ENCODE measurements at places on chromosomes 5 and 9. TPM values are rescaled to one million over a fixed set of nuclear protein-coding genes. Genes with fewer than 3 reads are reported as not detected.

DNA sequence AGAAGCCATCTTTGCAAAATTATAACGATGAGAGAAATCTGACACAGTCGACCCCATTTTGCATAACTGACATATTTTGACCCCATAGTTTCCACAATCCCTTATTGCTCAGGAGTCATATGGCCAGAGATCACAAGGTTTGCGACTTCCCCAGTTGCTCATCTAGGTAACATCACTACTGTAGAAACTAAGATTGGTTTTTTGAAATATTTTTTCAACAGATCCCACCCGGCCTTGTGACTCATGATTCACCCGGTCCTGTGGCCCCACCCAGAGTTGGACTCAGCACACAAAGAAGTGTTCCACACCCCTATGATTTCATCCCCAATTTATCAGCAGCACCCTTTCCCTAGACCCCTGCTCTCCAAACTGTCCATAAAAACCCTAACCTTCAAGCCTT is 50.2 kb downstream of the TIMD4 start:
- H3K27me3 ChIP-seq: no peaks in the 10 kb centered on the region
- H3K4me1 ChIP-seq: peaks cover 24% of the 10 kb centered on the region
- H3K27ac ChIP-seq: peak overlapping the region; percentile 65
- no peaks in the 10 kb centered on the region for H3K36me3 ChIP-seq
- no peak for DNase-seq
- peak overlapping the region; percentile 14 for H3K4me3 ChIP-seq

DNA sequence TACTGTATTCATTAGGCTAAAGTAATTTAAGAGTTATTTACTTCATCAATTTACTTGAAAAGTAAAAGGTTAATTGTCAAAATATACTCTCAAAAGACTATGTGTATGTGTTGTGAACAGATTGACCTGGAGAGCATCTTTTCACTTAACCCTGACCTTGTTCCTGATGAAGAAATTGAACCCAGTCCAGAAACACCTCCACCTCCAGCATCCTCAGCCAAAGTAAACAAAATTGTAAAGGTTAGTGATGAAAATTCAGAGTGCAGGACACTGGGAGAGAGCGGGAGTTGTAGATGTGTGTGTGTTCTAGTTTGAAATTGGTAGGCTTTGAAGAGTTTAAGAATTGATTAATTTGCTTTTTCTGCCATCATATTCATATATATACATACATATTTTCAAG is 41.9 kb downstream of the KIF2A start:
- H3K27ac ChIP-seq: peak overlapping the region; percentile 43
- no peaks in the 10 kb centered on the region for H3K27me3 ChIP-seq
- H3K4me1 ChIP-seq: peaks cover 9% of the 10 kb centered on the region
- peaks cover 39% of the 10 kb centered on the region for H3K36me3 ChIP-seq
- DNase-seq: no peak

GRCh38 chr9:37174247-37174646 is 53.9 kb downstream of the ZCCHC7 start:
- DNase-seq: no peak
- H3K27ac ChIP-seq: no peak overlapping the region
- no peaks in the 10 kb centered on the region for H3K27me3 ChIP-seq
- H3K36me3 ChIP-seq: no peaks in the 10 kb centered on the region

- H3K27ac ChIP-seq: no peak overlapping the region
- no peaks in the 10 kb centered on the region for H3K36me3 ChIP-seq
- H3K27me3 ChIP-seq: no peaks in the 10 kb centered on the region
Observed at GRCh38 chr5:72284559-72285423, 35.2 kb downstream of the MRPS27 start.

DNA sequence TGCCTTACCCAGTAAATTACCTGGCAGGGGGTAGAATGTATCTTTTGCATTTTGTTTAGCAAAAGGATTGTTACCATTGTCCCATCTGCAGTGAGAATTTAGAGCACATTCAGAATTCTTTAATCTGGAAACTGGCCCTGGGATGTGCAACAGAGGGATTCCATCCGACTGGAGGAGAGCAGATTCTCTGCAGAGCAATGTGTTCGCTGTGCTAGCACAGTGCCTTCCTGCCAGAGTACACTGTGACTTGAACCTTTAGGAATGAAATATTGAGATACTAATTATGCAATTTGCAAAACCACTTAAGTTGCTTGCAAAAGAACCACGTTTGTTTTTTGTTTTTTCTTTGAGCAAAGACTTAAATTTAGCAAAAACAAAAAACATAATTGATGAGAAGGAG is 22.5 kb upstream of the DMRT1 start:
- H3K27ac ChIP-seq: no peak overlapping the region
- no peaks in the 10 kb centered on the region for H3K4me1 ChIP-seq
- no peaks in the 10 kb centered on the region for H3K27me3 ChIP-seq
- H3K36me3 ChIP-seq: no peaks in the 10 kb centered on the region
- H3K4me3 ChIP-seq: no peak overlapping the region

DNA sequence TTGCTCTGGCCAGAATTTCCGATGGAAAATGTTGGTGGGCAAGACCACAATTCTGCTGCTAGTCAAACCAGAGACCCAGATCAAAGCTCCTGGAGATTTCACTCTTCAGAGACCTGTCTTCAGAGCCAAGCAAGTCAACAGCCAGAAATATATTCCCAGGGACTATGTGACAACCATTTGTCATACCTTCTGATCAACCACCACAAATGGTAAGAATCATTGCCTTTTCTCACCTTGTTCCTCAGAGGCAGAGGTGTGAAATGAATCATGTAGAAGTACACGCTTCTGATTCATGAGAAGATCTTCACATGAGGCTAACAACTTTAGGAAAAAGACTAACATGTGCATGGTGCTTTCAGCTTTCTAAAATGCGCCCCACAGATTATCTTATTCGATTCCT is 53.5 kb downstream of the SUSD1 start:
- no peaks in the 10 kb centered on the region for H3K27me3 ChIP-seq

- no peaks in the 10 kb centered on the region for H3K27me3 ChIP-seq
- H3K36me3 ChIP-seq: no peaks in the 10 kb centered on the region
- peaks cover 5% of the 10 kb centered on the region for H3K4me1 ChIP-seq
- H3K4me3 ChIP-seq: no peak overlapping the region
- no peak overlapping the region for H3K27ac ChIP-seq
- no peak for DNase-seq
Observed at GRCh38 chr9:5642170-5642569, 13.3 kb downstream of the RIC1 start.

DNA sequence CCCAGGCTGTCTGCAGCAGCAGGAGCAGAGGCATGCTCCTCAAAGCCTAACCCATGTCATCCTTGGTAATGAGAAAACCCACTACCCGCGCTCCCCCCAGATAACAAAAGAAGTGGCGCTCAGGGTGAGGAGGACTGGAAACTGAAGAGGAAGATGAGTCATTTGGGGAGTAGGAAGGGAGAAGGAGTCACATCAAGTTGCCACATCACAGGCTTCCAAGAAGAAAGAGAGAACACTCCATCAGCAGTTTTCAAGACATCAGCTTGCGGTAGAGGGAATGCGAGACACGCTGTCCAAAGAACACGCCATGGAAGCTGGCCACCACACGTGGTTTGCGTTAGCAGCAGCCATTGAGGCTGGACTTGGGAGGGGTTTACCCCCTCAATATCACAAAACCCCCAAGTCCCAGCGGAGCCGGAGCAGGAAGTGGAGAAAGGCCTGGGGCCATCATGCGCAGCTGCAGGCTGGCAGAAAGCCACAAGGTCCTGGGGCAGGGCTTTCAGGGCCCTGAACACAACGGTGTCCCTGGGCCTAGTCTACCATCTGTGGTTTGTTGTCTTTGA is 41.5 kb downstream of the SH3PXD2B start:
- peak; percentile 27 for DNase-seq
- no peak overlapping the region for H3K4me3 ChIP-seq
- no peak overlapping the region for H3K27ac ChIP-seq
- no peaks in the 10 kb centered on the region for H3K4me1 ChIP-seq
- no peaks in the 10 kb centered on the region for H3K36me3 ChIP-seq

DNA sequence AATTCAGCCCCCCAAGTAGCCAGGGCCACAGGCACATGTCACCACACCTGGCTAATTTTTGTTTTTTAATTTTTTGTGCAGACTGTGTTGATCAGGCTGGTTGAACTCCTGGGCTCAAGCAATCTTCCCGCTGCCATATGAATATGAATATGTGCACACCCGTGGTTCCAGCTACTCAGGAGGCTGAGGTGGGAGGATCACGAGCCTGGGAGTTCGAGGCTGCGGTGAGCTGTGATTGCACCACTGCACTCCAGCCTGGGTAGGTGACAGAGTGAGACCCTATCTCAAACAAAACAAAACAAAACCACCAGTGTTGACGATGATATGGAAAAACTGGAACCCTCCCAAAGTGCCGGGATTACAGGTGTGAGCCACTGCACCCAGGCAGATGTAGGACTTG is 32.0 kb downstream of the EHMT1 start:
- peaks cover 11% of the 10 kb centered on the region for H3K4me1 ChIP-seq
- no peaks in the 10 kb centered on the region for H3K27me3 ChIP-seq
- DNase-seq: no peak
- no peak overlapping the region for H3K27ac ChIP-seq
- H3K36me3 ChIP-seq: no peaks in the 10 kb centered on the region
- H3K4me3 ChIP-seq: no peak overlapping the region

GRCh38 chr9:94490465-94490864 is 64.4 kb upstream of the PCAT7 start:
- no peak overlapping the region for H3K4me3 ChIP-seq
- no peaks in the 10 kb centered on the region for H3K4me1 ChIP-seq
- no peak for DNase-seq
- no peaks in the 10 kb centered on the region for H3K27me3 ChIP-seq
- H3K27ac ChIP-seq: no peak overlapping the region

GRCh38 chr5:94240596-94240992 is 377.8 kb downstream of the KIAA0825 start:
- DNase-seq: no peak
- no peaks in the 10 kb centered on the region for H3K27me3 ChIP-seq
- no peak overlapping the region for H3K27ac ChIP-seq
- no peak overlapping the region for H3K4me3 ChIP-seq

GRCh38 chr9:90201766-90202165 is 440.9 kb downstream of the DIRAS2 start:
- H3K4me3 ChIP-seq: no peak overlapping the region
- H3K36me3 ChIP-seq: no peaks in the 10 kb centered on the region
- H3K4me1 ChIP-seq: no peaks in the 10 kb centered on the region
- DNase-seq: no peak
- no peak overlapping the region for H3K27ac ChIP-seq

DNA sequence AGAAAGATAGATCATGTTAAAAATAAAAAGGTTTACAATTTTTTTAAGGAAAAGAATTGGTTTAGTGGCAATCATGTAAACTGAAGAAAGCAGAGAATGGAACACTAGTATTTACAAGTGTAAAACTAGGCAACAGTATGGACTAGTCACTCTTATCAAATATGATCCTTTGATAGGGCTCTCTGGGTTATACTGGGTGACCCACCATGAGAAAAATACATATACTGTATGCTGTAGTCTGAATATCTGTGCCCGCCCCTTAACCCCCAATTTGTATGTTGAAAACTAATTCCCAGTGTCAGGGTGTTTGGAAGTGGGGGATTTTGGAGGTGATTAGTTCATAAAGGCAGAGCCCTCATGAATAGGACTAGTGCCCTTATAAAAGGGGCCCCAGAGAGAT is 236.8 kb upstream of the TARS1 start:
- H3K27me3 ChIP-seq: no peaks in the 10 kb centered on the region
- H3K27ac ChIP-seq: no peak overlapping the region
- H3K4me3 ChIP-seq: no peak overlapping the region
- no peaks in the 10 kb centered on the region for H3K4me1 ChIP-seq

DNA sequence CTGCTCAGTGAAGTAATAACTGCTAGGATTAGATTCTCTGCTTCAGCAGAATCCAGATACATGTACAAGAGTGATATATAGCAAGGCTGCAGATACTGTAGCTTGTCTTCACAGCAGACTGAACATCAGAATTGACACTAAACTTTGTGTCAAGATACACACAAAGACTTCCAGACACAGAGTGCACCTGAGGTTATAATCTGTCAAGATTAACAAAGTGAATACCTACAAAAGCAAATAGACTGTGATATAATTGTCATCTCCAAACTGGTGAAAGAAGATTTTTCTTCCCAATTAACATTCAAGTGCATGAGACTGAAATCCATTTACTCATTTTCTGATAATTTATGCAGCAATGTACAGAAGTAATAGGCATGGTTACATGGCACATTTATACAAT is 2266.5 kb upstream of the WWC1 start:
- no peaks in the 10 kb centered on the region for H3K27me3 ChIP-seq
- no peak overlapping the region for H3K4me3 ChIP-seq
- no peaks in the 10 kb centered on the region for H3K36me3 ChIP-seq
- no peaks in the 10 kb centered on the region for H3K4me1 ChIP-seq
- no peak overlapping the region for H3K27ac ChIP-seq

GRCh38 chr9:3028535-3028934 is 184.6 kb upstream of the PUM3 start:
- no peaks in the 10 kb centered on the region for H3K27me3 ChIP-seq
- DNase-seq: no peak
- no peak overlapping the region for H3K27ac ChIP-seq
- no peaks in the 10 kb centered on the region for H3K36me3 ChIP-seq
- H3K4me1 ChIP-seq: no peaks in the 10 kb centered on the region

- no peak overlapping the region for H3K27ac ChIP-seq
- no peaks in the 10 kb centered on the region for H3K27me3 ChIP-seq
- no peaks in the 10 kb centered on the region for H3K36me3 ChIP-seq
- no peak overlapping the region for H3K4me3 ChIP-seq
- no peak for DNase-seq
Observed at GRCh38 chr9:121757281-121757585, 105.8 kb downstream of the DAB2IP start.

GRCh38 chr5:33524476-33524875 is 83.7 kb downstream of the TARS1 start:
- H3K27me3 ChIP-seq: no peaks in the 10 kb centered on the region
- H3K27ac ChIP-seq: no peak overlapping the region
- DNase-seq: no peak
- no peaks in the 10 kb centered on the region for H3K4me1 ChIP-seq
- no peak overlapping the region for H3K4me3 ChIP-seq
- no peaks in the 10 kb centered on the region for H3K36me3 ChIP-seq

Gene WNT8A
- total RNA-seq: not detected

Gene NIPBL
- total RNA-seq: 112 TPM

Gene RASEF
- total RNA-seq: not detected

Gene GPX8
- not detected for total RNA-seq

Gene IL7R
- total RNA-seq: 608 TPM

Gene SHC3
- 0.05 TPM for total RNA-seq

Gene C8G
- 2.3 TPM for total RNA-seq

Gene PAM
- total RNA-seq: 35.1 TPM

Gene SVEP1
- total RNA-seq: not detected

Measured in naive thymus-derived CD4-positive, alpha-beta T cell (primary cell).